ENCODE measurements at places on chromosomes 1 and 21.

DNA sequence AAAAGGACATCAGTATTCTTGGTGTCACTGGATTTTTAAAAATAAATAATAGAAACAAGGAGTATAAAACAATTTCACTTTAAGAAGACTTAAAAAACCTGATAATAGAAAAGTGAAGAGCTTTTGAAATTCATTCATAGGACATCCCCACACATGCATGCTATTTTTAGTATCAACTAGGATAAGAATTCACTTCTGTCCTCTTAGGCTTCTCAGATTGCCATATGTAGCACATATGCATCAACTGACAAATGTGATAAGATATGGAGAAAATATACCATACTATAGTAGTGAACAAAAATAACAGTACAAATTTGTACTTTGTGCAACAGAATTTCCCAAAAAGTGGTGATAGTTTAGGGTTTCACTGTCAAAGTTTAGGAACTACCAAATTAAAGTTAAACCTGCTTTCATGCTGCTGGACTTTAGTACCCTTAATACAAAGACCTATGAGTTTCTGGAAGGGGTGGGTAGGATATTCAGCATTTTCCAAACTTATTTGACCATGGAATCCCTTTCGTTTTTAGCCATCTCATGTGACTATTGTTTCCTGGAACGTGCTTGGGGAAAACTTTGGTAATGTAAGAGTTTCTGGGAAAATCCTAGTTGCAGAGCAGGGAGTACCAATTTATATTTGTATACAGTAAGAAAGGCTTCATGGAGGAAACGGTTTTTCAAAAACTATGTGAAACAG lies 19.8 kb downstream of the RPRD2 start:
- no peak for DNase-seq

DNA sequence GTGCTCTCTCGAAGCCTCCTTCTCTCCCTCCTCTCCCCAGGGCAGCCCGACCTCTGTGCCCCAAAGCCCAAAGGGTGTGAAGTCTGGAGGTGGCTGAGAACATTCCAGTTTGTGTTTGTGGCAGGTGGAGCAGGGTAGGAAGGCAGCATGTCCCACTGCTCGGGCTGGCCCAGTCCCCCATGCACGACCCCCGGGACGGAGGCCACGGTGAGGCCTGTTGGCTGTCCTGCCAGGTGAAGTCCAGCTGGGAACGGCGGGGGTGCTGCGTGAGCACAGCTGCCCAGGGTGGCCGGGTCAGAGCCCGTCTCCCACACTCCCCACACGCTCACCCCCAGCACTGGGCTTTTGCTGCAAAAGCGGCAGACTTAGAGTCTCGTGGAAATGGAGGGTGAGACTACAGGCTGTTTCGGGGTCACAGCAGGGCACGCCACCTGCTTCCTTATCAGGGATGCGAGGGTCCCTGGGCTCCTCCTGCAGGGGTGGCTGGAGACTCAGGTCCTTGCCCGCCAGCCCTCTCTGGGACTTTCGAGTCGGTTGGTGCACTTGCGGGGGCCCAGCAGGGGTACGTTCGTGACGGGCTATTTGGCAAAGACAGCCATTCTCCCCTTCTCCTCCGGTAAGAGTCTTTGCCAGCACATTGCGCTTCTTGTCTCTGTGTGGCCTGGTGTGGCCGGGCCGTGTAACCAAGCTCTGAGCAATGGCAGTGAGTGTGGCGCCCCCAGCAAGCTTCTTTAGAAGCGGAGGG lies 40.3 kb downstream of the MORN1 start:
- no peak for DNase-seq

DNA sequence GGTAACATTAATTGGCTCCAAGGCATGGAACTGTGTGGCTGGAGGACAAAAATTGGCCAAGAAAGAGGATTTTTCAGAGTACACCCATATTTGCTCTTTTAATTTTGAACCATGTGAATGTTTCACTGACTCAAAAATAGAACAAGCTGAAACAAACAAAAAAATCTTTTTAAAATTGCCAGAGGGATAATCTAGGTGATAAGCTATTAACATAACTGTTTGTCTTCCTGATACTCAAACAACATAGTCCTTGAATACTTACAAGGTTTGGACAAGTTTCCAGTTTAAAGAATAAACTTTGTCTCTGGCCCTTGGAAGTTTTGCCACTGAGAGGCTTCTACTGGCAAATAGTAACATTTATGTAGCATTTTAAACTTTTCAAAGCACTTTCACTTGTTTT lies 30.0 kb upstream of the PIGC start:
- no peak for DNase-seq

- DNase-seq, result no peak
These were observed 3.0 kb downstream of the TSPEAR start for GRCh38 chr21:44708213-44708865.

GRCh38 chr1:79441238-79441637 lies 434.7 kb upstream of the ADGRL4 start:
- no peak for DNase-seq

DNA sequence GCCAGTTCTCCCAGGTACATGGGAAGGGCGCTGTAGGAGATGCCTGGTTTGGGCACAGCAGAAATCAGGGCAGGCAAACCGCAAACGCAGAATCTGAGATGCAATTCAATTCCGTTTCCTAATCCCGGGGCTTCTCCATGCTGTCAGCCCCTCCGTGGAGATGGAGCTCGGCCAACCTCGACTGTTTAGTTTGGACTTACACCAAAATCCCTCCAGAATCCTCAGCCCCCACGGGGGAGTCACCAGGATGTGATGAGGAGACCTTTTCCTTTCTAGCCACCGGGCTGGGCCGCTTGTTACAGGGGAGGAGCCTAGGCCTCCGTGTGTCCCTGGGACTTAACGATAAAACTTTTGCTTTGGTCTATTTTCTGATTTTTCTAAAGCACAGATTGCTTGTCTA lies 7.9 kb downstream of the SLC2A7 start:
- DNase-seq, result no peak

DNA sequence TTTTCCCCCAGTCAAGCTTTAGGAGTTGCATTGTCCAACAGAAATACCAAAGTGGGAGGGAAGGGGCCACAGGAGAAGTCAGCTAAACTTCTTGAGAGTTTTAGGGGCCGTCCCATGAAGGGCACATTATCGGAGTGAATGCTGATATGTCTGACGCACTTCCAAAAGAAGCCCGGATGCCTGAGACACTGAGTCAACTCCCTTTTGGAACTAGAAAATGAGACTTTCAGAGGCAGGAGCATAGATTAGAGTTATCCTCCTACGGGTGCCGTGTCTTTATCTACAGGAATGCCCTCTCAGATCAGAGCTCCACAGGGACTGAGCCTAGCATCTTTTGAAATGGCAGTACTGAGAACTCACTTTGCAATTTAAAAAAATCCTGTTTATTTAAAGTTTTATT lies 13.1 kb downstream of the ACTN2 start:
- no peak for DNase-seq

DNA sequence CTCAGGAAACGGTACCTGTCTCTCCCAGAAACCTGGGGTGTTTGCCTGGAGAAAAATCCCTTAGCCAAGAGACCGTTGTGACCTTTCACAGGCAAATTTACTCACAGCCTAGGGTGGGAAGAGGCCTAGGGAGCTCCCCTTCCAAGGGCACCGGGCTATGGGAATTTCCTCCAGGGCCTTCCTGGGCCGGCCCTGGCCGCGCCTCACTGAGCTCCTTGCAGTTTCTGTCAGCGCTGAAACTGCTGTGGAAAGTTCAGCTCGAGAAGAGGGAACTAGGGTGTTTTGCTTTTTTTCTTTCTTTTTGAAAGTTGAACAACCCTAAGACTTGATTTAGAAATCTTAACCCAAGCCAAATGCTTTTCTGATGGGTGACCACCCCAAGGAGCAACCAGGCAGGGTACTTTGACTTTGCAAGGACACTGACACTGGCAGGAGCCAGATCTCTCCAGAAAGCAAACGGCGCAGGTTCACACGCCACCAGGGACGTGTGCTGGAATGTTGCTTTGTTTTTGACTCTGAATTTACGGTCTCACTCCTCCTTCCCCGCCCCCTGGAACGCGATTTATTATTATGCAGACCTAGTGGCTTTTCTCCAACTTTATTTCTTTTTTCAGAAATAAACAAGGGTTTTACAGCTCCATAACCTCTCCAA lies 229.6 kb upstream of the JUN start:
- no peak for DNase-seq

DNA sequence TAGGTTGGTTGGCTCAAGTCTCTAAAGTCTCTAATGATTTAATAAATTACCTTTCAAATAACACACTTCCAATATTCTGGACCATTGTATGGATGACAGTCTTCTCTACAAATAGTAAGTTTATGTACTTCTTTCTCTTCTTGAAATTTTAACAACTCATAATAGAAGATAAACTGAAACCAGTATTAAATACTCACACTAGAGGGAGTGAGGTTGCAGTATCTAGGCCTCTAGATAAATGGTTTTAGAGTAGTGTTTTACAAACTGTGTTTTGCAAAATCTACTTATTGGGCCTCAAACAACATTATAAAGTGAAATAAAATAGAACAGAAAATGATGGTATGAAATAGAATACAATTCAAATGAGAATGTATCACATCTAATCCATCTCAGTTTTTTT lies 479.9 kb upstream of the BRINP3 start:
- no peak for DNase-seq

GRCh38 chr21:42113926-42114409 lies 42.9 kb downstream of the UMODL1 start:
- no peak for DNase-seq

Measured in T follicular helper cell (primary cell).